ENCODE measurements at places on chromosomes 5 and 9.

DNA sequence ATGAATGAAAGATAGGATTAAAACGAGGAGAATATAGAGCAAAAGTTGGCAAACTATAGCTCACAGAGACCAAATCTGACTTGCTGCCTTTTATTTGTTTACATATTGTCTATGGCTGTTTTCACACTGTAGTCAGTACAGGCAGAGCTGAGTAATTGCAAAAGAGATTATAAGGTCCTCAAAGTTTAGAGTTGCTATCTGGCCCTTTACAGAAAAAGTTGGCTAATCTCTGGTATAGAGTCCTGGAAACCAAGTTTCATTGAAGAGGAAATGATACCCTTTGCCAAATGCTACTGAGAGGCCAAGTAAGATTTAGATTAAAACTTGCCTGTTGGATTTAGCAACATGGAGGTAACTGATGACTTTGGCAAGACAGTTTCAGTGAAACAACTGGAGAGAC, 36.0 kb downstream of the LYRM7 start:
- DNase-seq = no peak

- DNase-seq = no peak
Observed at GRCh38 chr9:7691909-7692308, 107.7 kb downstream of the DMAC1 start.

DNA sequence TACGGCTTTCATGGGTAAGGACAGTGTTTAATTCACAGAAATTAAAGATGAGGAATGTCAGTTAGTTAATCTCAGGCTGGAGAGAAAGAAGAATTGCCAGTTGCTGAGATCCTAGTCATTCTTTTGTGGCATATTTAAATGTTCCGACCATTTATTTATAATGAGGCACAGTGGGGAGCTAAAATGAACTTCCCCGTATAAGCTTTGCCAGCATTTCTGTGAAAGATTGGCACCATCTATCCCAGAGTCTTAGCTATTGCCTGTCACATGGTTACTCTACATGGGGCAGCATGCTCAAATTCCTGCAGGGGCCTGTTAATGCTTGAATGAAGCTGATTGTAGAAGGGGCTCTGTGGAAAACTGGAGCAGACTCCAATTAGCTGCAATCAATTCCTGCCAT, 314.1 kb downstream of the PRELID2 start:
- DNase-seq = no peak

DNA sequence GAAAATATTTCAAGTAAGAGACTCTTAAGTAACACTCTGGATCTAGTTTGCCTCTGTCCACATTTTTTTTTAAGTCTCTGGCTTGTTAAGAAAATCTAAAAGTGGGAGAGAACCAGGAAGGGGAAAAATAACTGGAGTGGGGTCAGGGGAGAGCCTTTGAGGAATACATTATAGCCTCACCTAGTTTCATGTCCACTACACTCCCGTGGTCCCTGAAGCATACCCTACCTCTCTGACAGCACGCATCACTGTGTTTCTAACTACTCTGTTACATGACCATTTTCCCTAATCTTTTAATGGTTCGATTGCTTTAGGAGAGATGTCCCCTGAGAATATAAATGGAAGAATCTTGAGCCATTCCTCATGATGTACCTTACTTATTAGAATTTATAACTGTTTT, 318.3 kb downstream of the TMEM167A start:
- DNase-seq = no peak

DNA sequence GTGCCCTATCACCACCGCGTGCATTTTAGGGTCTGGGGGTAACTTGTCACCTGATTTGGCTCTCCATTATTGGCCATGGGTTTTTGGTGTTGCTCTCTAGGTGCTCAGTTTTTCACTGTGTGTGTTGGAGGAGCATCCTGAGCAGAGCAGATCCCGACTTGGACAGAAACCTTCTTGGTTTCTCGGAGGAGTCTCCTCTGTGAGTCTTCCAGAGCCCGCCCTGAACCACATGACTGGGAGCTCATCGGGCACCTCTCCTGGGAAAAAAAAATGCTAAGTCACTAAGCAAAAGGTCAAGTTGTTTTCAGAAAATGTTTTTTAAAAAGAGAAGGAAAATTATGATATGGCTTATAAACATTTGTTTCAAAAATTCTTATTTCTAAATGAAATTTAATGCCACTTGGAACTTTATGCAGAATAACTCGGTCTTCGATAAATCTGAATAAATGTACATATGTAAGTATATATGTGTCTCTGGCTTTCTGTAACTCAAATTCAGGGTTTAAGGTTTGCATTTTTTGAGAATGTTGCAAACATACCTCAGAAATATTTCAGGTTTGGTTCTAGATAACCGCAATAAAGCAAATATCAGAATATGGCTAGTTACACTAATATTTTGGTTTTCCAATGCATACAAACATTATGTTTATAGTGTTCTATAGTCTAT, 255.2 kb downstream of the AUH start:
- DNase-seq = no peak

- DNase-seq = no peak
Observed at GRCh38 chr5:56460681-56461191, 227.6 kb upstream of the ANKRD55 start.

- DNase-seq = no peak
Observed at GRCh38 chr9:38138276-38138675, 69.2 kb upstream of the SHB start.

DNA sequence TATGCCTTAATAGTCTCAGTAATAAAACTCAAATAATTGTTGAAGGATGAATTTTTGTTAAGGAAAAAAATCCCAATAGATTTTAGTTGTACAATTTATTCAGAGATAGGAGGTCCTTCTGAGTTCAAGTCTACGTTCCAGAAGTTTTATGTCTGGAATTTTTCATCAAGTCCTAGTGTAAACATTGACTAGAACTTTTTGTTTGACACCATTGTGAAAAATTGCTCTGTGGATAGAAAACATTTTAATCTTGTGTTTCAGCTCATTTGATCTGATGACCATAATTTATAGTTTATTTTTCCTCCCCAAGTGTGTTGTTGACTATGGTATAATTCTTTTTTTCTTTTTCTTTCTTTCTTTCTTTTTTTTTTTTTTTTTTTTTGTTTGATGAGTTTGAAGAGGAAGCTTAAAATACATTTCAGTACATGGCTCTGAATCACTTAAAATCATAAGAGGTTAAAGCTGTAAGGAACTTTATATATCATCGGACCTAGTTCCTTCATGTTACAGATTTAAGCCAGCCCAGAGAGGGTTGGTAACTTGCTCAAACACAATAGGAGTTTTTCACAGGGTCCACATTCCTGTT, 20.7 kb downstream of the ITGA1 start:
- DNase-seq = no peak

- no peak for DNase-seq
Observed at GRCh38 chr9:92795598-92796336, 31.1 kb upstream of the BICD2 start.

GRCh38 chr9:84778570-84778969, 109.0 kb downstream of the NTRK2 start:
- DNase-seq = no peak

GRCh38 chr9:123655681-123656423, 274.1 kb downstream of the DENND1A start:
- no peak for DNase-seq

DNA sequence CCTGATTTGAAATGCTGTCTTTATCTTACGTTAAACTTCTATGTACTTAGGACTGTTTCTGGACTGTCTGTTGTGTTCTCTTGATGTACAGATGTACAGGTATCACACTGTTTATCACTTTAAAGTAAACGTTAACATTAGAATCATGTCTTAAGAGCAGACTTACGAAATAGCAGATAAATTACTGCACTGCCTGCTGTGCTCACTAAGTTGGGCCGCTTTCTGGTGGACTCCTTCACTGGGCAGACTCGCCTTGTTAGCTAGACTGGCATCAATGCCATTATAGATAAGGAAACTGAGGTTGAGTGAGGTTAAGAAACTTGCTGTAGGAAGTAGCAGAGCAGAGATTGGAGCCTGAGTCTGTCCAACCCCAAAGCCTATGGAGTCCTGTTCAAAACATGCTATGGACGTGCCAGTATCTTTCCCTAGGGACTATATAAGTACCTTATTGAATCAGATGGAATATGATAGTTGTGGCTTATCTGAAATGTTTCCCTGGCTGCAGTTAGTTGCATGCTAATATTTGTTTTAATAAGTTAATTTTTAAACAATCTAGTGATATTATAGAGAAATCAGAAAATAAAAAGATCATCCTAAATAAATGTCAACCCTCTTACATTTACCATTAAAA, 16.9 kb downstream of the ZNF618 start:
- no peak for DNase-seq

DNA sequence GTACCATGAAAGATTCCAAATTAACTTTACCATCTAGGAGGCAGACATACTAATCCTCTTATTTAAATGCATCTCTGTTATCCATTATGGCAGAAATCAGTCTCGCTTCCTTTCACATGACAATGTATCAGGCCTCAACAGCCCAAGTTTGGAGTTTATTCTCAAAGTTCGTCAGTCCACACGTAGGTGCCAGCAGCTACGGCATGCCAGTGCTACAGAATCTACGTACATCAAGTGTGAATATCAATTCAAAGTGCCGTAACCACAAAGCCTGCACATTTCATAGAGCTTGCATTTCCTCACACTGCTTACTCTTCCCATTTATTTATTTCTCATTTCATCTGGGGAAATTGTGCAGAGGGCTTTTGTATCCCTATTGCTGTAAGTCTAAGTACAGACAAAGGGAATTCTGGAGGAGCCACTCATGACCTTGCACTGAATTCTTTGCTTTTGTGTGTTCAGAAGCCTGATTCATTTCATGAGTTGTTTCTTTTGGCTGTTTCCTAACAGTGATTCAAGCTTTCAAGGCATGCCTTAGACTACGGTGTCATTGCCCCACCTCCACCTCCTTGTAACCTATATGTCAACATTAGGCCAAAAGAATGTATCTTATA, 10.0 kb downstream of the ENC1 start:
- DNase-seq = peak; percentile 57

DNA sequence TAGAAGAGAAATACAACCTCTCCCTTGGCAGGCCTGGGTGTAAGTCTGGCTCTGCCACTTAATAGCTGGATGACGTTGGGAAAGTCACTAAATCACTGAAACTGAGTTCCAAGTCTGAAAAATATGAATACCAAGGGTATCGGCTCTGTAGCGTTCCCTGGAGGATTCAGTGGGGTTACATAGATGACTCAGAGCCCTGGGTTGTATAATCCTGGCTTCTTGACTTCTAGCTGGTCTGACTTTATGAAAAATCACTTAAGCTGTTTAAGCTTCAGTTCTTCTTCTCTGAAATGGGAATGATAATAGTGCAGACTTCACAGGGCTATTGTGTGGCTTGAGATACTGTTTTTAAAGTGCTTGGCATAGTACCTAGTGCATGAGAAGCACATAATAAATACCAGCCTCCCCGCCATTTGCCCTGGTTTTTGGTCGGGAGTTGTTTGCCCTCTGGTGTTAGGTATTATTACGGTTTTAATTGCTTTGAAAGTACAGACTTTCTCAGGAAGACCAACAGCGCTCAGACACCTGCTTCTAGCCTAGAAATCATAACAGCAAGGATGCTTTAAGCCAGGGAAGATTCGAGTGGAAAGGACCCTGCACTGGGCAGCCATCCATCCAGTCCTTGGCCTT, 43.0 kb downstream of the CYFIP2 start:
- peak; percentile 14 for DNase-seq

DNA sequence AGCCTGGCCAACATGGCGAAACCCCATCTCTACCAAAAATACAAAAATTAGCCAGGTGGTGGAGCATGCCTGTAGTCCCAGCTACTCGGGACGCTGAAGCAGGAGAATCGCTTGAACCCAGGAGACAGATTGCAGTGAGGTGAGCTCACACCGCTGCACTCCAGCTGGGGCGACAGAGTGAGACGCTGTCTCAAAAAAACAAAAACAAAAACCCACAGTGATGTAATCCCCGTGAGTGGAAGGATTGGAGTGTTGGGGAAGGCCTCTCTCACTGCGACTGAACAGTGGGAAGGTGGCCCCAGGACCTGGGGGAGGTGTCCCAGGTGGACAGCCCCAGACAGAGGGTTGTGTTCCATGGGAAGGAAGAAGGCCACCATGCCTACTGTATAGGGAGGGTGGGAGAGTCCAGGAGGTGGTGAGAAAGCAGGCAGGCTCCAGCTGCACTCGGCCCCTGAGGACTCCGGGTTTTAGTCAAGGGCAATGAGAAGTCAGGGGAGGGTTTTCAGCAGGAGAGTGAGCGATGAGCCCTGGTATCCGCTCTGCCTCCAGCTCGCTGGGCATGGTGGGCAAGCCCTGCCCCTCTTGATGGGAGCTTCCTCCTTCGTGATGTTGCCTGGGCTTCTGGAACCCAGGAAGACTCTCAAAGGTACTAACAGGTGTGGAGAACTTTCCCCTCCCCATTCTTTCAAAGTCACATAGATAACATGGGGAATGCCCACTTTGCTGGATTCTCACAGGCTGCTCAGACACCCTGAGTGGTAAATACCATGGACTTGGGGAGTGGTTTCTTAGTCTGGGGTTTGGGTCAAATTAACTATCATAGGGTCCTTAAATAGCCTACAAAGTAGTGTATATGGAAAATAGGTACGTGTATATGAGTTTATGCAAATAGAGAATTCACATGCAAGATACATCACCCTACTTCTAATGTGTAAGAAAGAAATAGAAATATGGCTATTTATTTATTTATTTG, 74.7 kb downstream of the PPARGC1B start:
- no peak for DNase-seq

- DNase-seq = no peak
Observed at GRCh38 chr5:150706776-150707390, 6.0 kb upstream of the RBM22 start.

DNA sequence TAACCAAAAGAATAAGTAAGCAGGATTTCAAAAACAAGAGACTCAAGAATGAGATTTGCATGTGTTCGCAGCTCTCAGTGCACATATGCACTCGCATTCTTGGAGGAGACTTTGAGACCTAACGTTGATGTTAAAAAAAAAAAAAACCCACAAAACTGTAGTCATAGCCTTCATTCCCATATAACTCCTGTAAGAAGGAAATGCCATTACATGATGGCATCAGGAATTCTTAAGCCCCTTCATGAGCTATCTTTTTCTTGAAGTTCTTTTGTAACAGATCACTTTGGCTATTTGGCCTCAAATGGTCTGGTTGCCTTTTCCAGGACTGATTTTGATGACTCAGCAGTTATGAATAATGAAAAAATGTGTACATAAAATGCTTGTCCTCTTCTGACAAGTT, 113.8 kb downstream of the ALDH1A1 start:
- no peak for DNase-seq
